ENCODE measurements at places on chromosomes 7 and 10.

DNA sequence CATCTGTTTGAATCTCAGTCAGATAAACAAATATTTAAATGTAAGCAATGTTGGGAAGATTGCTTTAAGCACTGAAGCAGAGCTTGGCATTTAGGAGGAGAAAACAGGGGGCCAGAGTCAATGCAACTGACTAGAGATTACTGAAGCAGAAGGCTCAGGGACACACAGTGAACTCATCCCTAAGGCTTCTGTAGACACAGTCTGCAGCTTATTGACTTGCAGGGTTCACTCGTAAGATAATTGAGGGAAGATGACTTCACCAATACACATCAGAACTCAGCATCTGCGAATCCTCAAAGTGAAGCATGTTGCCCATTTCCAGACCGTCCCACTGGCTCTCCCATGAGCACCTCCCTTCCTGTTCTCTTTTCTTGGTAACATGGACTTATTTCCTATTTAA, 363.4 kb upstream of the PFKP start:
- DNase-seq, result no peak

DNA sequence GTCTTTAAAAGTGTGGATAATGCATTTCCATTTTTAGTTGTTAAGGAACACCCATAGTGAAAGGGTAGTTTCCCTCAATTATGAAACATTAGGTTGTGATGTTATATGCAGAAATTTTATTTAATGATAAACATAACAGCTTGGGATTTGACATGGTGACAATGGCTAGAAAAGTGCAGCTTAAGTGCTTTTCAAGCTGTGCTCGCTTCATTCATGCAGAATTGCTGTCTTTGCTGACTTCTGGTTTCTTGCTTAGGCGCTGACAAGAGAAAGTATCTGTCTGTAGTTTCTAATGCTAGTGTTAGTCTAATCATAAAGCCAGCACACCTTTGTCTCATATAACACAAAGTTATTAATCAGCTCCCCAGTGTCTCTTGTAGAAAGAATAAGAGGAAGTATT, 170.0 kb downstream of the ARL5B start:
- DNase-seq, result no peak

- no peak for DNase-seq
Observed at GRCh38 chr10:131352765-131353290, 41.3 kb upstream of the TCERG1L start.

DNA sequence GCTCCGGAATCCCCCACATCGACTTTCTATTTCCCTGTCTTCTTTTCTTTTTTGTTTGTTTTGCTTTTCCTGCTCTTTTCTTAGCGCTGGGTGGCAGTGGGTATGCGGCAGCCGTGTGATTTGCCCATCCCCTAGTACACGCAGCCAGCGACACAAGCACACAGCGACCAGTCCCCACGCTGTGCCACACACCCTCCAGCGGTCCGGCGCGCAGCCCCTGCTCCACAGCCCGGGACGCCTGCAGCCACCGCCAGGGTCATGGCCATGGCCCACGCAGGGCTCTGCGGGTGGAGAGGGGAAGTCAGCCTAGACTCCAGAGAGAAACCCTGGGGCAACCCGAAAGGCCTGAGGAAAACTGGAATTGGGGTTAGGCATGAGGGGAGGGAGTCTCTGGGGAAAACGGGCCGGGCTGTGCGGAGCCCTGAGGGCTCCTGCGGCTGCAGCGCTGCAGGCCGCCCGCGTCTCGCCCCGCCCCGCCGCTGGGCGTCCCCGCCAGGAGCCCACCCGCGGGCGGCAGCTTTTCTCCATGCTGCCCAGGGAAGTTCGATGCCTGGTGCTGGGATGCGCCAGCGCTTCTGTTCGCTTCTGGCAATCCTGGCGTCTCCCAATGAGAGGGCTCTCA, 2.5 kb downstream of the CHRM2 start:
- DNase-seq, result peak; percentile 62

- DNase-seq, result no peak
Observed at GRCh38 chr7:50791938-50792341, 9.2 kb upstream of the GRB10 start.

DNA sequence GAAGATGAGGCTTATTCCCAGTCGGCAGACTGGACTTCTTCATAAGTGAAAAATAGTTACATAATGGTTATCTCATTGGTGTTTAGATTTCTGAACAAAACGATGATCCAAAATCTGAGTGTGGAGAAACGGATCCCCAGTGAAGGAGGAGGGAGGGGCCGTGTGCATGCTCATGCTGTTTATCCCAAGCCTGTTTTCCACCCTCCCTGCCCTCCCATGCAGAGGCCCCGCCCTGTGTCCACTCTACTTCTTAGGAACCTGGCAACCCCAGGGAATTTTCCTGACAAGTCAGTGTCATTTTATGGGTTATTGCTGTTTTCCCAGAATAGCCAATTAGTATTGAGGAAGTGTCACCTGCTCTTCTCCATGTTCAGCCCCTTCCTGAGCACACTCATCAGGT, 174.0 kb downstream of the CELF2 start:
- DNase-seq, result no peak

- no peak for DNase-seq
Observed at GRCh38 chr10:81564143-81564542, 310.9 kb upstream of the NRG3 start.

- no peak for DNase-seq
Observed at GRCh38 chr7:44973610-44974401, 5.0 kb downstream of the MYO1G start.

- DNase-seq, result no peak
Observed at GRCh38 chr7:151157645-151158329, 9.7 kb downstream of the GBX1 start.

- no peak for DNase-seq
Observed at GRCh38 chr7:47170516-47170915, 411.4 kb downstream of the TNS3 start.

DNA sequence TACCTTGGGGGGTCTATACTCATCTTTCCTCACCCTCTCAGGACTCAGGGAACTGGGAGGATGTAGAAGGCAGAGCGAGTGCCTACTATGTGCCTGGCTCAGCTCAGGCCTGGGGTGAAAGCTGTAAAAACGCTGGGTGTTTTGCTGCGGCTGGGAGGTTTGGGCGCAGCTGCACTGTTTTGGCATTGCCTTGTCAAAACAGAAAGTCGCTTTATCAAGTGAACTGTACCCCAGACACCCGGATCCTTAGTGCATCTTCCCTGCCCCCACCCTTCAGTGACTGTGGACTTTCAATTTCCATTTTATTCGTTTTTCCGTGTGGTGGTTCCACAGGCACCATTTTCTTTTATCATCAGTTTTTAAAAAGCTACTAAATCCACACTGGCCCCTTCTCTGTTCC, 86.7 kb upstream of the ZNF716 start:
- DNase-seq, result no peak

- peak; percentile 47 for DNase-seq
Observed at GRCh38 chr7:44277391-44277790, 48.0 kb downstream of the CAMK2B start.

- DNase-seq, result no peak
Observed at GRCh38 chr7:65744406-65744805, 128.5 kb upstream of the VKORC1L1 start.

DNA sequence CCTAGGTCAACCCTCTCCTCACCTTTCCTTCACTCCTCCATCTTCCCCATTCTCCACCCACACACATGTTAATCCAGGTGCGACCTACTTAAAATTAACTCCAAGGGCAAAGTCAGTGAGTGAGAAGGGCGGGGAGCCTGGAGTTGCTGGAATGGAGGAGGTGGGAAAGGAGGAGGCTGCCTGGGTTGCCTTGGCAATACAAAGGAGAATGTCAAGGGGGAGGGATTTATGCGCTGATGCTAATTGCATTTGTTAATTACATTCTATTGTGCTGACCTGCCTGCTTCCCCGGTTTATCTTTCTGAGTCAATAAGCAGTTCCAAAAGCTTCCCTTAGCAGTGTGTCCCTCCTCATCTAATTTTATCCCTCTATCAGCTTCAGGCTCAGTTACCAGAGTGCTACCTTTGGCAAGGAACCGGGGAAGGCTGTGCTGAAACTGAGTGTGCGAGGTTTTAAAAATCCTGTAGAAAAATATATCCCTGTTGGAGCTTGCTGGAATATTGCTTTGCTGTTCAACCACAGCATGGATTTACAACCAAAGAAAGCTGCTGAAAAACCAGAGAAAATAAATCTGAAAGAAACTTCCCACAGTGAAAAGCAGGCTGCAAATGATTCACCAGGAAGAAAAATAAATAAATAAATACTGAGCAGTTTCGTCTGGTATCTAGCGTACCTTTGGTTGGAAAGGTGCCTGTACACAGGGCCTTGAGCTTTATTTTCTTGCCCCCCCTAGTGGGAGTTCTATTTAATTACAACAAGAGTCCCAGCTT, 113.2 kb upstream of the DGKB start:
- no peak for DNase-seq

DNA sequence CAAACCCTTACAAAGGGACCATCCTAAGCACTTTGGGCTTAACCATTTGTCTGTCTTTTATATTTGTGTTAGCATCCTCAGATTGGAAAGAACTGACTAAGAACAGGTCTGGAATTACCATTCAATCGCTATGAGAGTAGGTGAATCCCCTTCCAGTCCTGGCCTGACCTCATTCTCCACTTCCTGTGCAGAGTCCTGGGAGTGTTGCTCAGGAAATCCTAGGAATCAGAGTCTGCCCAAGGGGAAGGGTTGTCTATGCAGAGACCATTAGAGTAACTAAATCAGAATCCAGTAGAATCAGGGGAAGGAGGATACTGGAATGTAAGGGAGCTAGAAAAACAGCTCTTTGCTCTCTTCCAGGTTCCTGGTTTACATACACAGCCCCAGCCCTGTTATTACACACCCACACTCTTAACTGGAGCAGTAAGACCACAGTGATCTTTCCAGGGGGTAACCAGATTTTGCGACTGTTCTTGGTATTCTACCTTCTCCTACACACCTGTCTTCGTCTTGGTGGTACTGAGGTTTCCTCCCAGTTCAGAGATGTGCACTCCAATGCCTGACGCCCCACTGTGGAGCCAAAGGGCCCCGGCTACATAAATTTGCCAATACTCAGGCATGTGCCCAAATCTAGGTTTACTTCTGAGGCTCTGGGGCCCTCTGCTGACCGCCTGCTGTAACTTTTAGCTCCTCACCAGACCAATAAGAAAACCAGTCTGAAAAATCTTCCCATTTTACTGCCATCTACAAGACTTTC, 103.7 kb downstream of the RNF216 start:
- peak; percentile 84 for DNase-seq

DNA sequence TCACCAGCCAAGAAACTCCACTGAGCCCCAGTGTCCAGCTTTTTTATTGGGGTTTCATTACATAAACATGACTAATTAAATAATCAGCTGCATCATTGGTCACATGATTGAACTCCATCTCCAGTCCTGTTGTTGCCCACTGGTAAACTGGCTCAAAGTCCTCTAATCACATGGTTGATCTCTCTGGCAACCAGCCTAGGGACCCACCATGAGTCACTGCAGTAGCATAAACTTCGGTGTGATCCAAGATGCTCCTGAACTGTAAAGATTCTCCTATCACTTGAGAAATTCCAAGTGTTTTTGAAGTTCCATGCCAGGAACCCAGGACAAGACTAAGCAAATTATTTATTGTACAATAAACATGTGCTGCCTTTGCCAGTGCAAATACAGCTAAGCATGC, 130.4 kb upstream of the AUTS2 start:
- no peak for DNase-seq

- DNase-seq, result no peak
Observed at GRCh38 chr10:89992575-89992974, 291.2 kb downstream of the KIF20B start.

DNA sequence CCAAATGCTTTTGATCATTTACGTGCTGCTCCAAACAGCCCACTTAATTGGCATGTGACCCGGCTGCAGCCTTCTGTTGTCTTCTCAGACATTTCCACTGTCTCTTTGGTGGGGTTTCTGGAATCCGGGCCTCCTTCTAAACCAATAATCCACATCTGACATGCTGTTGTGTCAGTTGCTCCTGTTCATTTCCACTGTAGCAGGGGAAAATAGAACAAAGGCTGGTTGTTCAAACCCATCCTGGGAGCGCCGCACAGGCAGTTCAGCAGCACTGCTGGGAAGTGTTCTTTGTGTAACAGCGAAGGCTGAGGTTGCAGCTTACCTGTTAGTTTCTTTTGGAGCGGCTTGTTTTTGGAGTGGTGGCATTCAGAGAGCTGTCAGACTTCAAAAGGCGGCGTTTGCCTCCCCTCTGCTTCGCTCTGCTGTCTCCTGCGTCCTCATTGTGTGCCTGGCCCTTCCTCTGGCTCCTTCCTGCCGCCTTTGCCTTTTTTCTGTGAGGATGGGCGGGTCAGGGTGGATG, 149.4 kb downstream of the SNX10 start:
- DNase-seq, result no peak

- no peak for DNase-seq
Observed at GRCh38 chr7:134289423-134289822, 27.3 kb downstream of the SLC35B4 start.

GRCh38 chr7:45072131-45073030, 16.4 kb downstream of the NACAD start:
- peak; percentile 67 for DNase-seq
